ENCODE measurements at places on chromosomes 1 and 21.

DNA sequence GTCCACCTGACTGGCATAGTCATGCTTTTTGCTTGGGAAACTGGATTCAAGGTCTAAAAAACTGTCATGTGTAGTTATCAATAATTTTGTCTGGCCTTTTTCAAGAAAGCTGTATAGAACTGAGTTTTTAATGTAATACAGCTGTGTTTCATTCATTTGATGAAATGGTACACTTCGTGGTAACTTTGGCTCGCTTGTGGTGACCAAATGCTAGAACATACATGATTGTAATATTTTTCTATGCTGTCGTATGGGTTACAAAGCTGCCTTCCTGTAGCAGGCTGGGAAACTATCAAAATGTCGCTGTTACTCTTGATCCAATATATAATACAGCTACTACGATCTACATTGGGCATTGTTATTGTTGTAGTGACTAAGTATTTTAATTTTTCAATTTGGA lies 2.1 kb downstream of the LRRC42 start:
- no peak for DNase-seq

DNA sequence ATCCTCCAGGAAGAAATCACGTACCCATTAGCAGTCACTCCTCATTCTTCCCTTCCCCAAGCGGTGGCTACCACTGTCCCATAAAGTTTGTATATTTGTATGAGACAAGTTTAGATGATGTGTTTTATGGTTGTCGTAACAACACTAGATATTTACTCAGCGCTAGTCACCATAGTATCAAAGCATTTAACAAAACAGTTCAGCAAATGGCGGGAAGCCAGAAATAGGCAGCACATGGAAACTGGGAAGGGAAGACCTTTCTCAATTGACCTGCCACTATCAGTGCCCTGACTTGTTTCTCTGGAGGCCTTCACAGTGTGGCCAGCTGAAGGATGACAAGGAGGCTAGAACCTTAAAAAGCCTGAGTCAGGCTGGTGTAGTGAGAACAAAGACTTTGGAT lies 31.1 kb downstream of the CNST start:
- no peak for DNase-seq

DNA sequence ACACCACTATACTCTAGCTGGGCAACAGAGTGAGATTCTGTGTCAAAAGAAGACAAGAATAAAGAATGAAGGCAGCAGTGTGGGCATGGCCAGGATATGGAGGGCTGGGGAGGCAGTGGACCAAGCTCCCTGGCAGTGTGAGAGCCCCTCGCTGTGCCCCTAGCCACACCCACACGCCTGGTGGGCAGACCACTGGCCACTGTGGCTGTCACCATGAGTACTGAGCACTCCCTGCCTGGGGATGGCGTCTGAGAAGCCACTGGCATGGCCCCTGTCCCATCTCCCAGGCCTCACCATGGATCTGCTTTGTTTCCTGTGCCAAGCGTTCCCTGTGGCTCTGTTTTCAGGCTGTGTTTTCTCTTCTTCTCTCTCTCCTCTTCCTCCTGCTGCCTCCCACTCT lies 51.7 kb downstream of the STUM start:
- no peak for DNase-seq

GRCh38 chr1:78240755-78241154 lies 195.0 kb downstream of the GIPC2 start:
- DNase-seq = no peak

- DNase-seq = no peak
Measured at GRCh38 chr1:178133239-178133989, 39.5 kb downstream of the RASAL2 start.

DNA sequence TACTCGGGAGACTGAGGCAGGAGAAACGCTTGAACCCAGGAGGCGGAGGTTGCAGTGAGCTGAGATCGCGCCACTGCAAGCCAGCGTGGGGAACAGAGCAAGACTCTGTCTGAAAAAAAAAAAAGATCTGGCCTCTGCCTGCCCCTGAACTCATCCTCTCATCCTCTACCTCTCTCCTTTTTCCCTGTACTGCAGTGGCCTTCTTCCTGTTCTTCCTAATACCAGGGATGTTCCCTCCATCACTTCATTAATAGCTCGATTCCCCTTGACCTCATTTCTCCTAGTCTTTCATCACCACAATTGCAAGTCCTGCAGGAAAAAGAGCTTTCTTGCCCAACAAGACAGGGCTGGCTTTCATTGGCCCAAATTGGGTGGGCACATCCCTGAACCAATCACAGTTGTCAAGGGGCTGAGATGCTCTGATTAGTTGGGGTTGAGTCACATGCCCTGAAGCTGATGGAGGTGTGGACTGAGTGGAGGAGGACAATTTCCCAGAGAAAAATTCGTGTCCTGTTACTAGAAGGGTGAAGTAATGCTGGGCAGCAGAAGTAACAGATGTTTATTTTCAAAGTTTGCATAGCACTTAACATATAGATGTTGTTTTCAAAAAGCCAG lies 86.8 kb upstream of the PUM1 start:
- DNase-seq = no peak

DNA sequence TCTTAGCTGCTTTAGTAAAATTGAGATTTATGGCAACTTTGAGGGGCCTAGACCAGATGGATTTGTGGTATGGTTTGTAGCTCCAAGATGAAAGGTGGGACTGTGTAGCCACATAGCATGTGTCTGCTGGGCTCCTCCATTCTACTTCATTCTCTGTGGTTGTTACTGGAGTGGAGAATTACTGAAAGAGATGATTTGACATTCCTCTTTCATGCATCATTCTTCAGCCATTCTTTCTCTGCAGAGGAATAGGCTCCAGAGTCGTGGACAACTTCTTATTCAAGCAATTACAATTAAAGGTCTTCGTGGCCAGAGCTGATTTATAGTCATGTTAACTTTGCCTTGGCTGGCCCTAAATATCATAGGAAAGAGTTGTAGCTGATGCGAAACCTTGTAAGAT lies 328.9 kb downstream of the PAPPA2 start:
- no peak for DNase-seq

- DNase-seq = no peak
Measured at GRCh38 chr1:3584915-3585314, 26.4 kb downstream of the MEGF6 start.

- DNase-seq = no peak
Measured at GRCh38 chr1:2543543-2544092, 12.6 kb upstream of the TNFRSF14 start.

DNA sequence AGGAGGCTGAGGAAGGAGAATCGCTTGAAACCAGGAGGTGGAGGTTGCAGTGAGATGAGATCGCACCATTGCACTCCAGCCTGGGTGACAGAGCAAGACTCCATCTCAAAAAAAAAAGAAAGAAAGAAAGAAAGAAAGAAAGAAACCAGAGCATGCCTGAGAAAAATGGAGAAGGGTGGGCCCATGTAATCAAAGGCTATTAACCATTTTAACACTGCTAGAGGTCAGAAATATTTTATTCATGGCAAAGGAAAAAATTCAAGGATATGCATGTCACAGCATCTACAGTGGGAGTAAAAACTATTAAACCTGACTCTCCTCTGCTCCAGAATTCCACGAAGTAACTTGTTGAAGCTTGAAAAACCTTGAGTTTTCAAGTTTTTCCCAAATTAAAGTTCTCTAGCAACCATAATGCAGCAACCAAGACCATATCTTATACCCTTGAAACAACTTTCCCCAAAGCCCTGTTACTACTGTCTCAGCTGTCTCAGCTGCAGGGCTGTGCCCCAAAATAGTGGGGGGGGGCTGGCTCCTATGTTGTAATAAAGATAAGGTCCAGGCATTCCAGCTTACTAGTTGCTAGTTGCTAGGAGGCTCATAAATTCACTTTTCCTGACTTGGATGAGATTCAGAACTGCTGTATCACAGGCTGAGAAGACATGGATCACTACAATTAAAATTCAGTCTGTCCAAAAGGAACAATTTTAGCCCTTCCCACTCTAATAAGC lies 112.9 kb upstream of the SOD1 start:
- DNase-seq = no peak

DNA sequence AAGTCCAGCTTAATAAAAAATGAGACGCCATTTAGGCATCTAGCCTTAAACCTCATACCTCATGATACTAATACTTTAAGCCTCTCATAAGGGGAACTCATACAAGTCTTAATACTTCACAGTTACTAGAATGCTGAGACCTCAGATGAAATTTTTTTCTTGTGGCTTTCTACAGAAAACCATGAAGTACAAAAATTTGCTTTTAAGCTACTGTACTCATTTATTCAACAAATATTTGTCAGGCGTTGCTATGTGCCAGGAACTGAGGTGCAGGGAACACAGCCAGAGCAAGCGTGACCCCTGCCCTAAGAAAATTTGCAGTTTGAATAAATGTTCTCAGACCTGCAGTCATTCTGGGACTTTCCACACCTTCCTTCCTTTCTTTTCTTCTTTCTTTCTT lies 150.6 kb downstream of the MRPL39 start:
- DNase-seq = no peak

GRCh38 chr1:151255381-151255780 lies 847 bp downstream of the PSMD4 start:
- no peak for DNase-seq

- no peak for DNase-seq
Measured at GRCh38 chr21:20151741-20152140, 846.5 kb upstream of the NCAM2 start.
